Thymus (tissue), 14 donors: ENCODE measurements at places on chromosomes 5 and 9. TPM values are rescaled to one million over a fixed set of nuclear protein-coding genes. Genes with fewer than 3 reads are reported as not detected.

Gene IER5L
- polyA plus RNA-seq, result 13.7 TPM

Gene ERP44
- 18.2 TPM for polyA plus RNA-seq

DNA sequence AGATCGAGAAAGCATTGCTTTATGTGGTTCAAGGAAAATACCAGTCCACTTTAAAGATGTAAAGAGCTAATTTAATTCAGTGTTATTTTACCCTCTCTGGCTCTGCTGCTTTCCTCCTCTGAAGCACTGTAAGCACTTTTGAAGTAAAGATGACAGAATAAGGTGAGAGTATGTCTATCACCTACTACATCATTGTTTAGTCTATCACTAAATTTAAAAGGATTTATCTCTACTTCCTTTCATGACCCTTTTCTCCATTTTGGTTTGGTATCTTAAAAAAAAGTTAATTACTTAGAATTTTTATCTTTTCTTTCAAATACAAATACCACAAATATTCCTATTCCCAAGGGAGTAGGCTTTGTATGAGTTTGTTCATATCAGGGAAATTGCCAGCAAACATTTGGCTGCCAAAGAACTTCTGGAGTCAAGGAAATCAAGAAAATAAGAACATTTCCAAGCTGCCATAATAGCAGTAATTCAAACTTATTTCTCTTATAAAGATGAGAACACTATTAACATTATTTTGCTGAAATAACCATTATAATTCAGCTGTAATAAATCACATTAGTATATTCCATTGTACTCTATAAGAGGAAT is 77.8 kb downstream of the SLC38A9 start:
- no peak for DNase-seq
- H3K4me3 ChIP-seq, result no peak overlapping the region
- H3K27me3 ChIP-seq, result no peaks in the 10 kb centered on the region
- H3K27ac ChIP-seq, result peak overlapping the region; percentile 1

Gene IFNA16
- not detected for polyA plus RNA-seq

Gene SOX30
- polyA plus RNA-seq, result 0.16 TPM

Gene SHROOM1
- polyA plus RNA-seq, result 6.2 TPM

DNA sequence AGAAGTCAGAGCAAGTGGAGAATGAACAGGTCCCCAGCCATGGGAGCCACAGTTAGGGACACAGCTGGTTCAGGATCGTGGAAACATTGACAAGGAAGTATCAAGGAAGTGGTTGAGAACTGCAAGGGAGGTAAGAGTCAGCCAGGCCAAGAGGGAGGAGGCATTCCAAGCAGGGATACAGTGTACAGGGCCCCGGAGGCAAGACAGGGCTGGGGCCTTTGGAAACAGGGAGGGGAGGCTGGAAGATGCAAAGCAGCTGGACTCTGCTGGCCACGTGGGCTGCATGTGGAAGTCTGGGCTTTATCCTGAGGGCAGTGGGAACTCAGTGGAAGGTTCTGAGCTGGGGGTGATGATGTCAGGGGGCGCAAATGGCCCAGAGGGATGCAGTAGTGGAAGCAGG is 14.2 kb downstream of the CCDC180 start:
- no peaks in the 10 kb centered on the region for H3K4me1 ChIP-seq
- no peaks in the 10 kb centered on the region for H3K27me3 ChIP-seq
- no peak overlapping the region for H3K4me3 ChIP-seq
- H3K36me3 ChIP-seq, result no peaks in the 10 kb centered on the region
- H3K27ac ChIP-seq, result no peak overlapping the region

Gene FAM153A
- 32.7 TPM for polyA plus RNA-seq

DNA sequence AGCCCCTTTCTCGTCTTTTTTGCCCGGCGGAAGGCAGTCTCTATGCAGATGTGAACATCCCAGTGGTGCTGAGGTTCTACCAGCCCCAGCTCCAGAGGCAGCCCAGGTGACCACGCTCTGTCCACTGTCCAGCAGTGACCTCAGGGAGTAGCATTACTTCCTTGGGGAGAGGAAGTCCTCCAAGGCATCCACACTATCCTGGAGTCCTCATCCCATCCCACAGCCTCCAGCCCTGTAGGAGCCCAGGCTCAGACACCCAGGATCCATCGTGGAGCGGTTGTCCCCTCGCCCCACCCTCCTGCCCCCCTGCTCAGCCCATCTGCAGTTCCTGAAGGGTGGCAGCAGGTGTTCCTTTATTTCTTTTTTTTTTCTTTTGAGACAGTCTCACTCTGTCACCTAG is 294.5 kb upstream of the IRX4 start:
- H3K27ac ChIP-seq, result no peak overlapping the region
- H3K4me3 ChIP-seq, result no peak overlapping the region
- H3K4me1 ChIP-seq, result no peaks in the 10 kb centered on the region
- no peak for DNase-seq
- peaks cover 6% of the 10 kb centered on the region for H3K27me3 ChIP-seq
- H3K36me3 ChIP-seq, result no peaks in the 10 kb centered on the region

Gene PKD2L2
- 0.07 TPM for polyA plus RNA-seq

DNA sequence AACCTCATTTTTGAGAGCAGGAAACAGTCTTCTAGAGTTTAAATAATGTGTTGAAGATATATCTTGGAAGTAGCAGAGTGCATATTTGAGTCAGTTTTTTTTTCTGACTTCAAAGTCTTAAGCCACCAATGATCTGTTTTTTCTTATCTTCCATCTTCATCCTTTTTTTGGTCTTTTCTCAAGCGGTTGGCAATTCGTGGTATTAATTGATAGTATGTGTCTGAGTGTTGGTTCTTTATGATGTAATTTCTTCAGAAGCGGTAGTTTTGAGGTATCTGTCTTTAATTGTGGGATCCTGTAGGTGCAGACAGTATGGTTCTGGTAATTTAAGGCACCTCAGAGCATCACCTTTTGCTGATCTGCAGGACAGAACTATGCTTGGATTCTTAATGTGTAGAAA is 3.9 kb downstream of the CSNK1G3 start:
- peaks cover 4% of the 10 kb centered on the region for H3K4me1 ChIP-seq
- H3K4me3 ChIP-seq, result no peak overlapping the region
- H3K27me3 ChIP-seq, result no peaks in the 10 kb centered on the region
